CD8-positive, alpha-beta memory T cell (primary cell): ENCODE measurements at places on chromosomes 7 and 10. TPM values are rescaled to one million over a fixed set of nuclear protein-coding genes. Genes with fewer than 3 reads are reported as not detected.

- peaks cover 8% of the 10 kb centered on the region for H3K4me1 ChIP-seq
- H3K27me3 ChIP-seq: peaks cover 26% of the 10 kb centered on the region
- H3K27ac ChIP-seq: peak within 1 kb of the TSS; percentile 9
- DNase-seq: peak; percentile 38
- H3K36me3 ChIP-seq: no peaks in the 10 kb centered on the region
- H3K4me3 ChIP-seq: peak within 1 kb of the TSS; percentile 28
Observed at GRCh38 chr7:73623798-73624668, at the start of gene MLXIPL. TSS of gene MLXIPL (minus strand) at chr7:73624522. CDS start at chr7:73624492, 30 bp downstream.

The PPA1 gene
- total RNA-seq: 368 TPM

DNA sequence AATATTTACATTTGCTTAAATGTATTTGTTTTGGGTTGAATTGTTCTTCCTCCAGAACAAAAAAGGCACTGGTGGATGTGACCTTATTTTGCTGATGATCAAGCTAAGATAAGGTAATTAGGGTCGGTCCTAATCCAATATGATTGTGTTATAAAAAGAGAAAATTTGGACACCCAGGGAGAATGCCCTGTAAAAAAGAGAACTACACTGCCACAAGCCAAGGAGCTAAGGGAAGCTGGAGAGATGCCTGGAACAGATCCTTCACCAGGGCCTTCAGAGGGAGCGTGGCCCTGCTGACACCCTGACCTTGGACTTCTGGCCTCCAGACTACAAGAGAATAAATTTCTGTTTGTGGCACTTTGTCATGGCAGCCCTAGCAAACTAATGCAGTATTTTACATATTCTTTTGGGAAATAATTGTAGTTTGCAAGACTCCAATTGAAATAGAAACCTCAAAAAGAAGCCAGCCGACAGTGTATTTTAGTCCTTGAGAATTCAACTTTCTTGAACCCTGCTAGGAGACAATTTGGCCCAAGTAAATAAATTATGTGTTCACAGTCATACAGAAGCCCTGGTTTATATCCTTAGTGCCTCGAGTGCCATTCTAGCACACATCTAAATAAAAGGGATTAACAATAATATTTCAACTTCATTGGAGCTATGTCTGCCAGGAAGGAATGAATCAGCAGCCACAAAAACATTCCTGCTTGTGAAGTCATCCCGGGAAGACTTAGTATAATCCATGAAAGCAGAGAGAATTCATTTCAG, 164.6 kb downstream of the PKD1L1 start:
- no peaks in the 10 kb centered on the region for H3K36me3 ChIP-seq
- H3K4me1 ChIP-seq: no peaks in the 10 kb centered on the region
- no peak for DNase-seq
- no peak overlapping the region for H3K27ac ChIP-seq
- no peak overlapping the region for H3K4me3 ChIP-seq

DNA sequence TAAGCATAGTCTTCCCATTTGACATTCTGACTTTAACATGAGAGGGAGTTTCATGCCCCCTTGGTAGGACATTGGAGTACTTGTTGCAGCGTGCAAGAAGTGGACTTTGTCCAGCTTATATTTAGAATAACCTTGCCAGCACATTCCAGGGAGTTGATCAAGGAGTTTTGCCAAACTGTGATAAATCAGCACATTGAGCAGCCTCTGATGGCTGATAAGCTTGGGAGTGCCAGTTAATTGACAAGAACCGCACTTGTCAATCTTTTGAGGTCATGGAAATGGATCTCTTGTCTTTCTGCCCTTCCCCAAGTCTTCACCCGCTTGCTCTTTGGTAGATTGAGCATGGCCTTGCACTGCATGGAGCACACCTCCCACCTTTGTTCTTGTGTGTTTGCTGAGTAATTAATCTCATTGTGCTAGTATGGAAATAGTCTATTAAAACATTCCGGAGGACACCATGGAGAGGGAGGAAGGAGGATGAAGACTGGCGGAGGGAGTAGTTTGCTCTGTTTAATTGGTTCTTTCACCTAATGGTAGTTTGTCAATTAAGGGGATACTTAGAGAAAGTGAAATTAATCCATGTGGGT, 668.5 kb upstream of the GALNT17 start:
- no peaks in the 10 kb centered on the region for H3K36me3 ChIP-seq
- no peak overlapping the region for H3K27ac ChIP-seq
- H3K27me3 ChIP-seq: no peaks in the 10 kb centered on the region
- no peaks in the 10 kb centered on the region for H3K4me1 ChIP-seq

DNA sequence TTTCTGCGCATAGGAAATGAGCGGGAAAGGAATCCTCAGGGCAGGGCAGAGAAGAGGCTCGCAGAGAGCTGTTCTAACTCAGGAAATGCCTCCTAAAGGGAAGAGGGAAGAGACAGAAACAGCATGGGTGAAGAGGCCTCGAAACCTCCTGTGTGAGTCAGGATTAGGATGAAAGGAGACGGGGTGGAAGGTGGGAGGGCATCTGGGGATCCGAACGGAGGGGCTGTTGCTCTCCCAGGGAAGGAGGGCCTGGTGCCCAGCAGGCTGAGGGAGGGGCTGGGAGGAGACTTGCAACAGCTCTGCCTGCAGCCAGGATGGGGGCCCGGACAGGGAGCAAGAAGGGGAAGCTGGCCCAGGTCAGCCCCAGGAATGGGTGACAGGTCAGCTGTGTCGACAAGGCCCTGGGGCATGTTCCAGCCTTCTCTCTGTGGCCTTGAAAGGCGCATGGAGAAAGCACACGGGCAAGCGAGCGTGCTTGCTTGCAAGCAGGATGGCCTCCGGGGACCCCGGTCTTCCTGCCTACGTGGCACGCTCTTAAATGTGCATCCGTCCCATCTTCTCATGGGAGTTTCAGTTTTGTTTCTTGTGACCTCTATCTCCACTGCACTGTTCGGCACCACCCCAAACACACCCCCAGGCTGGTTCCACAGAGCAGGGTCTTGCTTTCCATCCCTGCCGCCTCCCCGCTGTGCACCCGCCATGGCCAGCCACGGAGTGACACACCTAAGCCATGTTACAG, 63.5 kb downstream of the HIPK2 start:
- H3K36me3 ChIP-seq: peaks cover 13% of the 10 kb centered on the region
- H3K27ac ChIP-seq: no peak overlapping the region
- H3K27me3 ChIP-seq: no peaks in the 10 kb centered on the region
- no peaks in the 10 kb centered on the region for H3K4me1 ChIP-seq

- no peaks in the 10 kb centered on the region for H3K4me1 ChIP-seq
- H3K27ac ChIP-seq: no peak overlapping the region
- no peak for DNase-seq
- H3K4me3 ChIP-seq: no peak overlapping the region
- no peaks in the 10 kb centered on the region for H3K27me3 ChIP-seq
- no peaks in the 10 kb centered on the region for H3K36me3 ChIP-seq
Observed at GRCh38 chr7:47405921-47406800, 175.8 kb downstream of the TNS3 start.

DNA sequence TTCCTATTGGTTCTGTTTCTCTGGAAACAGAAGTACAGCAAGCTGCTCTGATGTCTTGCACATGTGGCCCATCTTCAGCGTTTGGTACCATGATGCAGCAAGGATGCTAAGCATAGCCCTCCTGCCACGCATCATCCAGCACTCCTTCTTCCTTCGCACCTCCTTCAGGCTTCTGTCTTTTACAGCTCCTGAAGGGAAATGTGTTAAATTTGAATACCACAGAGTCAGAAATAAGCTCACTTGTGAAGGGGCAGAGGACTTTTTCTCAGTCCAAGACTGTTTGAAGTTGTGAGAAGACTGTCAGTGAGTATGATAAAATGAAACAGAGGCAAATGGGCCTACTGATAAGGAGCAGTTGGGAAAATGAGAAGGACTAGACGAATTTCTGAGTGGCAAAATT, 20.7 kb downstream of the TSPAN13 start:
- H3K4me1 ChIP-seq: no peaks in the 10 kb centered on the region
- no peak overlapping the region for H3K4me3 ChIP-seq
- H3K27ac ChIP-seq: no peak overlapping the region
- DNase-seq: no peak
- H3K27me3 ChIP-seq: no peaks in the 10 kb centered on the region

DNA sequence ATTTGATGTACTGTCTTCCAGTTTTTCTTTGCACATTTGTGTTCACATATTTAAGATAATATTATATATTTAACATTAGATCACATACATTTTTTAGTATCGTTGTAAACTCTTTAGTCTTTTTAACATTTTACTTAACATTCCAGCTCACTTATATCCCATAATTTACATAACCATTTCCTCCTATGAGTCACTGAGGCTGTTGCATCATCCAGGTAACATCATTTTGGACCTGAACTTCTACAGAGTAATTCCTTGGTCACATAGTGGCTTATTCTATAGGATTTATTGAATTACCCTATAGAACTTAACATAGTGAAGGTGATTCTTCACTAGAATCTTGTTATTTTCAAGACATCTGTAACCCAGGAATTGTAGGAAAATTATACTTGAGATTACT, 194.4 kb downstream of the POU6F2 start:
- H3K36me3 ChIP-seq: no peaks in the 10 kb centered on the region
- no peaks in the 10 kb centered on the region for H3K27me3 ChIP-seq
- H3K27ac ChIP-seq: no peak overlapping the region
- H3K4me3 ChIP-seq: no peak overlapping the region

DNA sequence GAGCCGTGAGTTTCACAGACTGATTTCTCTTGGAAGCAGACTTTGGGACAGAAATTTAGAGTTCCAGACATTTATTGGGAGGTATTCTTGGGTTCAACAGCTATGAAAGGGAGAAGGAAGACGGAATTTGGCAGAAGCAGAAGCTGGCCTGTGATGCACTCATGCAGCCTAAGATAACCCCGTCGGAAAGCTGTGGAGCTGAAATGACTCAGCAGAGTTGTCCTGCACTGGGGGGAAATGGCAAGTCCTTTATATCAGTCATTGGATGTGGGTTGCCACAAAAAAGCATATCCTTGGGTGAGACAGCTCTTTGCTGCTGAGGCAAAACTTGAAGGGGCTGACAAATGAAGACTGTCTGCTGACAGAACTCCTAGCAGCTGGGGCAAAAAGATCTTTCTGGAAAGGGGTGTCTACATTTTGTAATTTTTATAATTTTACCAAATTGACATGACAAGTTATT, 11.5 kb upstream of the MICU1 start:
- DNase-seq: no peak
- peak overlapping the region; percentile 11 for H3K27ac ChIP-seq
- H3K27me3 ChIP-seq: no peaks in the 10 kb centered on the region
- no peaks in the 10 kb centered on the region for H3K4me1 ChIP-seq
- H3K36me3 ChIP-seq: no peaks in the 10 kb centered on the region

DNA sequence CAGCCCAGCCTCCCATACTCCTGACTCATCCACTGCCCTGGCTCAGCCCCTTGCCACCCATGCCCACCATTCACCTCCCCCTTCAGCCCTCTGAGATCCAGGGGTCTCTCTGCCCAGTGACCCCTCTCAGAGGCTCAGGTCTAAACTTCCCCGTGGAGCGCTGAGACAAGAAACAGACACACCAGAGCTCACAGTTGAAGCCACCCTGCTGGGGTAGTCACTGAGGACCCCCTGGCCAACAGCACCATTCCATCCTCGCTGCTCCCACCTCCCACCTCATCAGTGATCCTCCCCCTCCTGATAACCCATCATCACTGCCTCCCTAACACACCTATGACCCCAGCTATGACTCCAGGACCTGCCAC, 100.7 kb downstream of the GRID1 start:
- H3K36me3 ChIP-seq: no peaks in the 10 kb centered on the region
- DNase-seq: no peak
- no peaks in the 10 kb centered on the region for H3K4me1 ChIP-seq
- no peaks in the 10 kb centered on the region for H3K27me3 ChIP-seq

DNA sequence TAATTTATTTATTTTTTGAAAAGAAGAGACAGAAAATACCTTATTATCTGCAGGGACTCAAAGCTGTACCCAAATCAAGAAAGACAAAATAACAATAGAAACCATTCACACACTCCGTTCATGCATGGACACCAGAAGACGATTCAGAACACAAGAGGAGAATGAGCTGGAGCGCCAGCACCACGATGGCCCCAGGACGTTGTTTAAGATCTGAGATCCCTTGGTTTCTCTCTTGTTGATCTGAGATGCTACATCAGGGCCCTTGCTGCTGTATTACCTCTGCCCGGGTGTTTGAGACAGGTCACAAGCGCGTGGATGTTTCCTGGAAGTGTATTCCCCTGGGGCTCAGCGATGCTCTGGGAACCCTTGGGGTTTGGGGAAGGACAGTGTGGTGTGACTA, 46.8 kb downstream of the CHST3 start:
- H3K4me1 ChIP-seq: no peaks in the 10 kb centered on the region
- no peaks in the 10 kb centered on the region for H3K36me3 ChIP-seq

The EGR2 gene
- total RNA-seq: 89.9 TPM

DNA sequence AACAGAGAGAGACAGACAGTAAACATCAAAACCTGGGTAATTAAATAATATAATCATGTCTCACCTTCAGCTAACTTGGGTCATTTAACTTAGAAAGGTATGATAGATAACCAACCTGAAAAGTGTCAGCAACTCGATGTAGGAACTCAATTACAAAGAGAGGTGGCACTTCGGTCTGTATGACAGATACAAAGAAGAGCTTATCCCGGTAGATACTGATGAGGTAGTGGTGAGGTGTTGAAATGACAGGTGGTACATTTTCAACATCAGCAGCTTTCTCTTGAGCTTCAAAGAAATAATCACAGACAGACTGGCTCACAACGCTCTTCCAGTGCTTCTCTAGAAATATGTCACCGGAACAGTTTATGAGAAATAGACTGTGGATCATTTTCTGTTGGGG, 12.6 kb downstream of the AP3M1 start:
- peaks cover 32% of the 10 kb centered on the region for H3K36me3 ChIP-seq
- no peaks in the 10 kb centered on the region for H3K4me1 ChIP-seq
- H3K27me3 ChIP-seq: no peaks in the 10 kb centered on the region
- no peak overlapping the region for H3K27ac ChIP-seq
- no peak overlapping the region for H3K4me3 ChIP-seq

The JCAD gene
- 0.02 TPM for total RNA-seq

DNA sequence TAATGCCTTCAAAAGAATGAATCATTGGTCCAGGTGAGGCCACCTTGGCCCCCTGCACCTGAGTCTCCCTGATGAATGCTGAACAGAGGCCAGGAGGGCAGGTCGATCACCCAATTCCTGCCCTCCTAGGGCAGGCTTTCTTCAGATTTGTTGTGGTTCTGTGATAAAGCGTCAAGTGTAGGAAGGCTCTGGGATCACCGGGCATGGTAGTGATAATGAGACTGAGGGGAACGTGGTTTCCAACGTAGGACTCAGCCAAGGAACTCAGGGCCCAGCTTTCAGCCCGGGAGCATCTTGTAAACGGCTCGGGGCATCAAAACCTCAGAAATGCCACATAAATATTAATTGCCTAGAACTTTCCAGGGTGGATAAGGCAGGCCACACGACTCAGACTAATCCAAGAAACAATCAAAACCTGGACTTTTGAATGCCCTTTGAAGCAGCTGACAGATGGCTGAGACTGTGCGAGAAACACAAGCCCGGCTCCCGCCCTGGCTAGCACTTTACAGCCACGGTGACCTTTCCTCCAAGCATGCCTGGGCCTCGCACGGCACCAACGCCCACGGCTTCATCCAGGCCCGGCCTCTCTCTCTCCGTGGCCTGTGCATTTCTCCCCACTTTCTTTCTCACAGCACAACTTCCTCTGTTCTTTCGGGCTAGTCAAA, 239.3 kb upstream of the GRB10 start:
- DNase-seq: no peak
- H3K27ac ChIP-seq: no peak overlapping the region
- no peaks in the 10 kb centered on the region for H3K27me3 ChIP-seq
- H3K36me3 ChIP-seq: no peaks in the 10 kb centered on the region
